H4 (cell line): ENCODE measurements at places on chromosomes 13 and 19. TPM values are rescaled to one million over a fixed set of nuclear protein-coding genes. Genes with fewer than 3 reads are reported as not detected.

The TTYH1 gene
- total RNA-seq = not detected in 2 replicates

The C19orf33 gene
- 2.7 TPM in 1 of 2 replicates, not detected in the other for total RNA-seq

The FCGBP gene
- 0.64 and 0.99 TPM in 2 replicates for total RNA-seq

The BST2 gene
- 273 and 396 TPM in 2 replicates for total RNA-seq

The ZNF541 gene
- not detected in 2 replicates for total RNA-seq

The PROZ gene
- total RNA-seq = not detected in 2 replicates

The DDX39A gene
- total RNA-seq = 162 and 211 TPM in 2 replicates

The GPX4 gene
- 470 and 493 TPM in 2 replicates for total RNA-seq

The FPR1 gene
- total RNA-seq = 2.5 and 3.0 TPM in 2 replicates

The CBARP gene
- 0.37 and 1.2 TPM in 2 replicates for total RNA-seq

The PRTN3 gene
- 0.72 TPM in 1 of 2 replicates, not detected in the other for total RNA-seq

The CCDC61 gene
- total RNA-seq = 1.4 and 3.7 TPM in 2 replicates

The IRF2BP1 gene
- total RNA-seq = 8.7 and 13.0 TPM in 2 replicates

The CEACAM16 gene
- not detected in 2 replicates for total RNA-seq

The ZNF793 gene
- total RNA-seq = 2.6 and 3.3 TPM in 2 replicates
